GF-D8 (cell line): ENCODE measurements at places on chromosomes 12 and 14.

DNA sequence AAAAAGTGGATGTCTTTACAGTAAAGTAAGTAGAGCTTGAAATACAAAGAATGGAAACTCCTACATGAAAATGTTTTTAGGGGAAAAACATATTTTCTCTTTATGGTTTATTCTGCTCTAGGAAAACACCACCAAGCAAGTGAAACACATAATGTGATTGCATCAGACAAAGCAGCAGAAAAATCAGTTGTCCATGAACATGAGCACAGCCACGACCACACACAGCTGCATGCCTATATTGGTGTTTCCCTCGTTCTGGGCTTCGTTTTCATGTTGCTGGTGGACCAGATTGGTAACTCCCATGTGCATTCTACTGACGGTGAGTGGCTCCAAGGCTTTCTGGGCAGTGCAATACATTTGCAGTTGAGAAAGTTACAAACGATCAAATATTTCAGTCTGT is 42.6 kb upstream of the PLEKHD1 start:
- DNase-seq: no peak

DNA sequence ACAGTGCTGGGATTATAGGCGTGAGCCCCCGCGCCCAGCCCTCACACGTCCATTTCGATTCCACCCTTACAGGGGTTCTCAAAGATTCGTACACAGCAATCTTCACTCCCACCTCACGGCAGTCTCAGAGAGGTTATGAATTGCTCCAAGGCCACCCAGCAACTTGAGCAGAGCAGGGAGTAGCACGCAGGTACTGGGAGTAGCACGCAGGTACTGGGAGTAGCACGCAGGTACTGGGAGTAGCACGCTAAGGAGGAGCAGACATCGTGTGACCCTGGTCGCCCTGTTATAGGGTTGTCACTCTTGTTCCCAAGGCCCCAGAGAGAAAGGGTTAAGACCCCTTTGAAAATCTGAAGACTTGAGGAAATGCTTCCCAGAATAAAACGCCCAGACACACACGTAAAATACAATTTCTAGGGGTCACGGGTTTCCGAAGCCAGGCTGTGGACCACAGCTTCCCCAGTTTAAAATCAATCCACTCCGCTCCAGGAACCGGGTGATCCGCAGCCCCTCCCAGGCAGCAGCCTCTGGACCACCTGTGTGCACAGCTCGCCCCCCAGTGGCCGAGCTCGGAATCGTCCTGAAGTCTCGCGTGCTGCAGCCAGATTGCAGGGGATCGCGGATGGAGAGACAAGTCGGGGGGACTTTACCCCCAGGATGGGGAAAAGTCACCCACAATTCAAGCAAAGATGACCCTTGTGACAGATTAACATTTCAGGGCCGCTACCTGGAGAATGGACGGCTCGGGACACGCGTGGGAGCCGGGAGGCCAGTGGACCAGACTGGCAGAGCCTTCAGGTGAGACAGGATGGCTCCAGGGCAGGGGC is 92.0 kb downstream of the SCARB1 start:
- no peak for DNase-seq

- no peak for DNase-seq
These were observed 45.2 kb upstream of the BAZ1A start for GRCh38 chr14:34920339-34920738.

GRCh38 chr12:88855301-88855700 is 275.0 kb upstream of the KITLG start:
- DNase-seq: no peak

- no peak for DNase-seq
These were observed 23.0 kb downstream of the VPS37B start for GRCh38 chr12:122872815-122873361.

DNA sequence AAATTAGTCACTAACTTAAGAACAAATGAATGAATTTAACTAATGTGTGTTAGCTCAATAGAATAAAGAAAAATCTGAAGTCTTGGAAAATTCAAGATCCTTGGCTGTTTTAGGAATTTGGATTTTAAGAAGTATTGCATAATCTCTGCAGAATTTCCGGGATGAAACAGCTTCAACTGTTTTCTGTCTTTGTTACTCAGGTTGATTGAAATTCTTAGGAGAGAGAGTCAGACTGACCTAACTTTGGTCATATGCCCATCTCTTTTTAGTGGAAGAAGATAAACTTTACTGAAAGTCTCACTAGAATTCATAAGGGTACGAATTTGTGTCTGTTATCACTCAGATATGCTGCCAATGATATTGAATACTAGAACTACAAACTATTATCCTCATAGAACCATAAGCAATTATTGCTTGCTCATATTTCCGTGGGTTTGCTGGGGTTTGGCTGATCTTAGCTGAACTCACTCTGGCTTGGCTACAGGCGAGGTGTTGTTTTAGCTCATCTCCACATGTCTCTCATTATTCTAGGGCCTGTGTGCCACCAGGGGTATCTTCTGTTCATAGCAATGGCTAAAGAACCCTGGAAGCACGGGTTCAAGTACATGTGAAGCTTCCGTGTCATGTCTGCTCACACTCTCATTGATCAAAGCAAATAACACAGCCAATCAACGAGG is 257.4 kb upstream of the NOVA1 start:
- DNase-seq: no peak

GRCh38 chr12:94700662-94701061 is 50.3 kb upstream of the TMCC3 start:
- DNase-seq: no peak

- DNase-seq: no peak
These were observed 9.3 kb downstream of the STK38L start for GRCh38 chr12:27253347-27253746.

GRCh38 chr12:58408516-58408915 is 467.1 kb downstream of the ATP23 start:
- DNase-seq: no peak

DNA sequence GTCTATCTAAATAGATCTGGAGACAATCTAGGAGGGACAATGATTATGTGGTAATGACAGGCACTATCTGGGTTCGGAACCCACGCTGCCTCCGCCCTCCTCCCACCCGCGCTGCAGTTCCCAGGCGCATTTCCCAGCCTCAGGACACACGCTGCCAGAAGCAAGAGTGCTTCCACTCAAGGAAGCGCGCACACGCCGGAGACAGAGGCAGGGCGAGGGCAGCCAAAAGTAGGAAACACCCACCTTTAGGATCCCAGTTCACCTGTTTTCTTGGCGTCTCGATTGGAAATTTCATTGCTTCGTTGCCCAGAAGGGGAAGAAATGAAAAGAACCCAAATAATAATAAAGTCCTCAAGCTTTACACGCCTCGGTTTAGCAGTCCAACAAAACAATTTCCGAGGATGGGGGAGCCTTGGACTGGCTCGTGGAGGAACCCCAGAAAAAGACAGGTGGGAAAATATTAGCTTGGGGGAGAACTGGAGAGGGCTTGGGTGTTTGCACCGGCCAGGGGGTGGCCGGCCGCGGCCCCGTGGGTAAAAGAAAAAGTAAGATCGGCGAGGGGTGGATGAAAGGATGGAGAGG is 474 bp downstream of the KCNK10 start:
- DNase-seq: no peak
